Activated CD4-positive, alpha-beta T cell treated with anti-CD3 and anti-CD28 coated beads for 1 hour (primary cell): ENCODE measurements at places on chromosomes 5 and 9.

DNA sequence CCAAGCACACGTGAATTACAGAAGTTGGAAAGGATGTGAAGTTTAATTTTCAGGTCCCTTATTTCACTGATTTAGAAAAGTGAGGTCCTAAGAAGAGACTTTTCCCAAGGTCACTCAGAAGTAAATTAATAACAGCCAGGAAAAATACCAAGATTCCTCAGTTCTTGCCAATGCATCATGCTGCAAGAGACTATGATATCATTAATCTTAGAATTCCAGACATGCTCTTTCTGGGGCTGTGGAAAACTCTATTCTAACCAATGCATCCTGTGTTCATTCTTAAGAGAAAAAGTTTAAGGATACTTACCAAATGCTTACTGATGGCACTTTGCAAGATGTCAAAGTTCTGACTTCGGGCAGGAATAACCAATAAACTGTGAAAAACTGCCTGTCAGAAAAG, 42.8 kb downstream of the TEX10 start:
- no peak for DNase-seq

DNA sequence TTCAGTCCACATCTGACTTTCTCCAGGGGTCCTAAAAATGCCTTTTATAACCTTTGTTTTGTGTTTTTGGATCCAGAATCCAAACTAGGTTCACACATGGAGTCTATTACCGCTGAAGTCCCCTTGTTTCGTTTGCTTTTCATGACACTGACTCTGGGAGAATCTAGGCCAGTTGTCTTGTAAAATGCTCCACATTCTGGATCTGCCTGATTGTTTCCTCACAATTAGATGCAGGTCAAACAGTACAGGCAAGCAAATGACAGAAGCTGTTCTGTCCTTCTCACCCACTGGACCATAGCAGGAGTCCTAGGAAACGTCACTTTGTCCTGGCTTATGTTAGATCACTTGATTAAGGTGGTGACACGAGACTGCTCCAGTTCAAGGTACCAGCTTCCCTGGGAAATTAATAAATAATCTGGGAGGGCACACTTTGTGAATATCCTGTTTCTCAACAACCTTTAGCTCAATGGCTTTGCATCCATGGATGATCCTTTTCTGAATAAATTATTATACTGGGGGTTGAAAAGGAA, 34.1 kb downstream of the FABP6 start:
- no peak for DNase-seq

DNA sequence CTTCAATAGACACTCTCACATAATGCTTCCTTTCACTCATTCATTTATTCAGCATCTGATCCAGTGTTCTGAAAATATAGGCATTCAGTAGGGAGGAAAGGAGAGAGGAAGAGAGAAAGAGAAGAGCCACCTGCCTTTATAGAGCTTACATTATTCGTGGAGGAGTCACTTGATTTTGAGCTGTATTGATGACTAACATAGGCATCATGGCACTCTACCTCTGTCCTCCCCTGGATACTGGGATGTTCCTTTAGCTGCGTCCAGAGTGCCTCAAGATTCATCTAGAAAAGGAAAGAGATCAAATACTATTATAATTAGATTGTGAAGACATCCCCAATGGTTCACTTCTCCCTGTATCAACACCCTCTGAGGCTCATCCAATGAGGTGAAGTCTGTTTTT, 345.1 kb downstream of the SPATA31D1 start:
- no peak for DNase-seq

GRCh38 chr5:112014783-112015395, 257.9 kb upstream of the NREP start:
- DNase-seq, result no peak
